ENCODE measurements at places on chromosomes 2 and 18.

- no peak for DNase-seq
These were observed 879.8 kb upstream of the PIK3C3 start for GRCh38 chr18:41075212-41075611.

DNA sequence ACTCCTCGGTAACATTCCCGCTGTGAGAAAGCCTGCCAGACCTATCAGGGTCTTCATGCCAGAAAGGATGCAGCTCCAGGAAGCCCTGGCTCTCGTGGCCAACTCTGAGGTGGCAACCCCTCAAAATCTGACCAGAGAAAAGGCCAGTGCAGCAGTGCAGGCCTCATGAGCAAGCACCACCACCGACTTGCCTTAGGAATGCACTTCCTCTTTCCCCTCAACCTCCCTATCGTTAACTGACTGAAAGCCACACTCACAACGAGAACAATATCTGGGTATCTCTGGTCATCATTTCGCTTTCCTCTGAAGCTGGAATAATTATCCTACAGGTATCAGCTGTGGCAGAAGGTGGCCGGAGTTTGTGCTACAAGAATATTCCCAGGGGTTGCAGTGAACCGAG, 101.4 kb upstream of the POU3F3 start:
- no peak for DNase-seq

DNA sequence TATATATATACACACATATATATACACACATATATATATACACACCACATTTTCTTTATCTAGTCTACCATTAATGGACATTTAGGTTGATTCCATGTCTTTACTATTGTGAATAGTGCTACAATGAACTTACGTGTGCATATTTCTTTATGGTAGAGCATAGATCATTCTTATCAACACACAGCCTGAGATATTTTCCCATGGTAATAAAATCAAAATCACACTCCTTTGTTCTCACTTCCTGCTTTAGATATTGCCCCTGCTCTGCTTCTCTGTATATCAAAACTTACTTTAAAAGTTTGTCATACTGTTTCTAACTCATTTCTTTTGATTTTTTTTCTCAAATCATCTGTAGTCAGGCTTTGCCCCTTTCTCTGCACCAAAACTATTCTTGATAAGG, 119.9 kb downstream of the DCC start:
- no peak for DNase-seq

GRCh38 chr2:16168506-16169264, 228.3 kb downstream of the MYCN start:
- no peak for DNase-seq

GRCh38 chr18:9627642-9628041, 13.3 kb upstream of the PPP4R1 start:
- DNase-seq = no peak

- no peak for DNase-seq
These were observed 37.5 kb upstream of the STK17B start for GRCh38 chr2:196208915-196209314.

- DNase-seq = no peak
These were observed 89.6 kb downstream of the ACTR3 start for GRCh38 chr2:113979191-113980128.

GRCh38 chr2:134170294-134170693, 83.6 kb upstream of the MGAT5 start:
- no peak for DNase-seq

All from H54 (cell line).